ENCODE measurements at places on chromosomes 4 and X.

- no peak for DNase-seq
These were observed 52.0 kb upstream of the ATOH1 start for GRCh38 chr4:93776386-93777080.

DNA sequence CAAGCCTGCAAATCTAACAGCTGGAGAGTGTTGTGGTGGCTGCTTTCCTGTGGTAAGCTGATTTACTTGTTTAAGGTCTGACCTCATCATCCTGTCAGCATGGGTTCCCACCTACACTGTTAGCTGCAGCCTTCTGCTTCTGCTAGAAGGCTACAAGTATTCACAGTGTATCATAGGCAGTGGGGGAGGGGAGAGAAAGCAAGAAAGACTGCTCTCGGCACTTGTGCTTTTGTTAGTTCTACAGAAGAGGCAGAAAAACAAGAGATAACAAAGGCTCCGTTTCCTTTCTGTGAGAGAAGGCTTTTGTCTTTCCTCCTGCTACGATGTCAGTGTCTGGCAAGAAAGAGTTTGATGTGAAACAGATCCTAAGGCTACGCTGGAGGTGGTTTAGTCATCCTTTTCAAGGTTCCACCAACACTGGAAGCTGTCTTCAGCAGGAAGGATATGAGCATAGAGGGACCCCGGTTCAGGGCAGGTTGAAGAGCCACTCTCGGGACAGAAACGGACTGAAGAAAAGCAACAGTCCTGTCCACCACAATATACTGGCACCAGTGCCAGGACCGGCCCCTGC lies at the start of gene KLHL4:
Gene KLHL4, plus strand, starts transcription at position 232 of the 571 bp plus-strand sequence. Its CDS starts 92 bp downstream, at position 324.
- no peak for DNase-seq

GRCh38 chr4:73762409-73762808 lies 22.0 kb downstream of the CXCL8 start:
- DNase-seq: no peak

- peak; percentile 61 for DNase-seq
These were observed 482 bp downstream of the RNF4 start for GRCh38 chr4:2469192-2469984.

DNA sequence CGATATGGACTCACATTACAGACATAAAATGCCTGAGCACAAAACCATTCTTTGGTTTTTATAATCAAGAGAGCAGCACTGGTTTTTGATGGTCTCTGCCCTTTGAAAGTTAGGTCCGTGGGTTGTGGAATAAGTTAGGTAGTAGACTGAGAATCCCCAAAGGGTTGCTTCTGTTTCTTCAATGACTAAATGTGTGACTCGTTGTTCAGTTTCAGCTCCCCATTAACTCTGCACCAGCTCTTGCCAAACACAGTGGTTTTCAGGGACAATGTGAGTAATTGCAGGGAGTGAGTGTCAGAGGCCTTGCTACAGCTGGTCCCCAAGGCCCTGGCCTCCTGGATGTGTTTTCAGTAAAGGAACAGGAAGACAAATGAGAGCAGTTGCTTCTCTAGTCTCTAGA lies 24.8 kb downstream of the SMIM20 start:
- DNase-seq: peak; percentile 79

DNA sequence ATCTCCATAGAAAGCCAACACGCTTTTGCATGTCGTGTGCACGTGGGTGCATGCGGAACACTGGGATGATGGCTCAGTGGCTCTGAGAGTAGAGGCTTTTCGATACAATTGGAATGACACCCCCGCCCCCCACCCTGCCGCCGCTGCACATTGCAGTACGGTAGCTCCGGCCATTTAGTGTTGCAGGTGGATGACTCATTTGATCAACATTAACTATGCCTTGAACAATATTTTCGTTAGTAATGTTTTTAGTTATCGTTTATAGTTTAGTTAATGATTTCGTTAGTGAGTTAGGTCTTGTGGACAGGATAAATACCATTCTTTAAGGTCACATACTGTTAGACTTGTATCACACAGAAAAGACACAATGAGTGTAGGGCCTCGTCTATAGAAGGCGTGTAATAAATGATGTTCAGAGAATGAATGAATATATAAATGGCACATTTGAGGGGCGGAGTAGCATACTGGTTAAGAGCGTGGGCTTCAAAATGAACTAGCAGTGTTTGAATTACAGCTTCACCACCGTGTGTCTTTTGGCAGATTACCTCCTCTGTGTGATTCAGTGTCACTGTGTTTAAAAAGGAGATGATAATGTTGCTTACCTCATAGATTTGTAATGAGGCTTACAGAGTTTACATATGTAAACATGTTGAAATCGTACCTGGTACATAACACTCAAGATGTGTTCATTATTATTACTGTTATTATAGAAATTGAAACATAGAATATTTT lies 67.2 kb upstream of the TENM3 start:
- no peak for DNase-seq

DNA sequence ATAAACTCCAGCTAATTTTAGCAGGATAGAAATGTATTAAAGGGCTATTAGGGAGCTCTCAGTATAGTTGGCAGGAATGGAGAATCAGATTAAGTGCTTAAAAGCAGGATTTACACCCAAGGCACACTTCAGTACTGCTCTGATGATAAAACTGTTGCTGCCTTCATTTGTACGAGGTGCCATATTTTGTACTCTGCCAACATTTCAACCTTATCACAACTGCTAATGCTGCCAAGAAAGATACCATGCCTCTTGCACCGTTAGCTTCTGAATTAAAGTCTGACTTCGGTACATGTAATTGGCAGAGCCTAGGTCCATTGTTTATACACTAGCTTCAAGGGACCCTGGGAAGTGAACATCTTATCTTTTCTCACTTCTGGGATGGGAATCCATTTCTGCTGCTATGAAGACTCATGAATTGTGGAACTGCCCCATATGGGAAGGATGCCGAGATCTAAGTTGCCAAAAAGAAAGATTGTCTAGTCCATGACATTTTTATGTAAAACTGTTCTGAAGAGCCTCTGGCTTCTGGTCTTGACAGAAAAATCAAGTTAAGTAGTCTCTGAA lies 624.0 kb upstream of the IGFBP7 start:
- DNase-seq: no peak

DNA sequence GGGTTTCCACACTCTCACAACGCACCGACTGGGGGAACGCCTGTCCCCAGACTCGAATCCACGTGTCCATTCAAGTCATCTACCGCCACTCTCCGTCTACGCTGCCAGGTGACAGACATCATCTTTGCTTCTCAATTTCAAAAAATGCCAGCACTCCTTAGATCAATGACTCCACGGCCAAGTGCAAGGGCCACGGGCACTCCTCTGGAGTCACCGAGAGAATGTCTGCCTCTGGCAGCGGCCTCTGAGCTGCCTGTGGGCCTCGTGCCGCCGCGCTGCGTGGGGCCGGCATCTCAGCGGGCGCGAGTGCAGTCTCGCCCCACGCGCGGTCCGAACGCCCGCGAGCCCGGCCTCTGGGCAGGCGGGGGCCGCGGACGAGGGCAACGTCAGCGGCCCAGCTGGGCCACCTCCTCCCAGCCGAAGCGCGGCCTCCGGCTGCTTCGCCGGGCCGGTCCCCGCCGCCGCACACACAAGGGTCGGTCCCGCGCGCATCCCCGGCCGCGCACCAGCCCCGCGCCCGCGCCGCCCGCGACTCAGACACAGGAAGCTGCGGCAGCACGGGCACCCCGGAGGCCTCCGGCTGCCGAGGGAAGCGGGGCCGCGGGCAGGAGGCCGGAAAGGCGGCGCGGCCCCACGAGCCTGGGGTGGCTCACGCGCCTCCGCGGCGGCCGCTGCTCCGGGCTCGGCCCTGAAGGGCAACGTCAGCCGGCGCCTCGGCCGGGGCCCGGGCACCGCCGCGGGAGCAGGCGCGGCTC lies 450 bp downstream of the ACSL1 start:
- DNase-seq: peak; percentile 74

- DNase-seq: no peak
These were observed 34.7 kb downstream of the IL13RA1 start for GRCh38 chrX:118761939-118762707.

DNA sequence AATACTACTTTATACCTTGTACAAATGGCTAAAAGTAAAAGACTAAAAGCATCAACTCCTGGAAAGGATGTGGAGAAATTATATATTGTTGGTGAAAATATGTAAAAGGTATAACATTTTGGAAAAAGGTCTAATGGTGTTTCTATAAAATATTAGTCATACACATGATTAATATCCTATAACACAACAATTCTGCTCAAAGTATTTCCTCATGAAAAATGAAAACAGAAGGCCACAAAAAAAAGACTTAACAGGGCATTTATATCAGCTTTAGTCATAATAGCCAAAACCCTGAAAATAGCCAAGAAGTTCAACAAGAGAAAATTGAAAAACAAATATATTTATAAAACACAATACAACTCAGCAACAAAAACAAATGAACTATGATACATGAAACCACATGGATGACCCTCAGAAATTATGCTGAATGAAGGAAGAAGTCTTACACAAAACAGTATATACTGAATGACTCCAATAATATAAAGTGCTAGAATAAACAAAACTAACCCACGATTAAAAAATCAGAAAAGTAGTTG lies 38.8 kb downstream of the TBCK start:
- DNase-seq: no peak

GRCh38 chrX:30812326-30812725 lies 76.7 kb downstream of the TAB3 start:
- DNase-seq: no peak

DNA sequence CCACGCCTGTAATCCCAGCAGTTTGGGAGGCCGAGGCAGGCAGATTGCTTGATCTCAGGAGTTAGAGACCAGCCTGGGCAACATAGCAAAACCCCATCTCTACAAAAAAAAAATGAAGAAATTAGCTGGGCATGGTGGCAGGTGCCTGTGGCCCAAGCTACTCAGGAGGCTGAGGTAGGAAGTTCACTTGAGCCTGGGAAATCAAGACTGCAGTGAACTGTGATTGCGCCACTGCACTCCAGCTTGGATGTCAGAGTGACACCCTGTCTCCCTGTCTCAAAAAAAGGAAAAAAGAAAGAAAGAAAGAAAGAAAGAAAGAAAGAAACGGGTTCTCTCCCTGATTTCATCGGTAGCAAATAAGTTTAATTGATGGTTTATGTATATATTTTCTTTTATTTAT lies 64.6 kb upstream of the ESX1 start:
- DNase-seq: no peak

DNA sequence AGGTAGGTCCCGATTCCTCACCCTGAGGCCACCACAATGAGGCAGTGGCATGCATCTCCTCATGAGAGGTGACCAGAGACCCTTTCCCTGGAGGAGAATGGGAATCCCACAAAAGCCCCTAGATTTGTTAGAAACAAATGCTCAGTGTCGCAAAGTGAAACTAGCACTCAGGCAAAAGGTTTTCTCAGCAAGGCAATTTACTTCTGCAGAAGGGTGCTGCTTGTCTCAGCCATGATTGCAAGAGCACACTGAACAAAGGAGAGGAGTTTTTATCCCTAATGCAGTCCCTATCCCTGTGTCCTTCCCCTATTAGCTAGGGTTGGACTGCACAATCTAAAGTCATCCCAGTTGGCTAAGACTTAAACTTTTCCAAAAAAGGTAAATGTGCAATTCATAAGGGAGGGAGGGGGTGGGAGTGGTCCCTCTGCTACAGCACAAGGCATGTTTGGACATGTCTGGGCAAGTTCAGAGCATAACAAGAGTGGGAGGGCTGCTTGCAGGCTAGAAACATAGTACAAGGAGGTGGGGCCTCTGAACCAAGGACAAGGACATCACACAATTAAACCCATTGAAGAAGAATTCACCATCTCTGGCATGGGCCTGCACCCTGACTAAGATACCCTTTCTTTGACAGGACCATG lies 185.3 kb downstream of the CCNG2 start:
- no peak for DNase-seq

DNA sequence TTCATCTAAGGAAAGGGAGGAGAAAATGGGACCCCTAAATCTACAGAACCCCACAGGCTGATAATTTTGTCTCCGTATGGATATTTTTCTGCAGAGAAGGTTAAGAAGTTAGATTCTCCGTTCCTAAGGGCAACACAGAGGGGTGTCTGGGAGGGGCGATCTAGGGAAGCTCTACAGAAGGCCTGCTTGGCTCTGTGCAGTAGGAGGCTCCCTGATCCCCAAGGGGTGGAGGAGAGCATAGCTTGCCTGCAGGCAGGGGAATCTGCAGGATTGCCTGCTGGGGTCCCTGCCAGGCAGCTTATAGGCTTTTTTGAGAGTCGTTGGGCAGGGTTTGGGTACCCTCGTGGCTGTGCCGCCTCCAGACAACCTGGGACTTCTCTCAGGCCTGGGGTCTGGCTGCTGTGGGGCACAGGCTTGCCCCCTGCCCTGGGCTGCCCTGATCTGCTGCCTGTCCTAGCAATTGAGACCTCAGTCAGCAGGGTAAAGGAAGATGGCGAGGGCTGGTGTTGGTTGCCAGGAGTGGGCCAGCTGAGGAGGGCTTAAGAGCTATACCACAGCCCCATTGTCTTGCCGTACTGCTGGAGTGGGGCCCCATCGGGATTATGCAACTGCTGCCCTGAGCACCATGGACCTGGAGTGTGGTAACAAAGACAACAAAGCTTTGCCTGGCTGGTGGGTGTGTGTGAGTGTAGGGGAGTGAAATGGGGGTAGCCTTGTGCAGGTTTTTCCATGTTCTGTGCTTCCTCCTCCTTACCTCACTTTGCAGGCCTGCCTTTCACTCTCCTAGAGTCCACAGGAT lies 74.1 kb downstream of the EFNB1 start:
- no peak for DNase-seq

DNA sequence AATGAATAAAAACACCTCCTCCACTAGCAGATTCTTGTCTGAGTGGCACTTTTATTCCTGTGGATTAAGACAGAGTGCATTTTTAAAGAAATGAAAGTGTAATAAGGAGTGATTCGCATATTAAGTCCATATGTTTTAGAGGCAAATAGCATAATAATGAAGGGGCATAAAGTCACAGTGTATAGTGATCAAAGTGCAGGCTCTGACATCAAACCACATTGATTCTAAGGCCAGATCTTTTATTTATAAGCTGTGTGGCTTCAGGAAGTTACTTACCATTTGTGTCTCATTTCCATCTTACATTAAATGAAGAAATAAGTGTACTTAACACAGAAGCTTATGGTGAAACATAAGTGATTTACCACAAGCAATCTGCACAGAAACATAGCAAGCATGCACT lies 332.8 kb downstream of the GASK1B start:
- DNase-seq: no peak

DNA sequence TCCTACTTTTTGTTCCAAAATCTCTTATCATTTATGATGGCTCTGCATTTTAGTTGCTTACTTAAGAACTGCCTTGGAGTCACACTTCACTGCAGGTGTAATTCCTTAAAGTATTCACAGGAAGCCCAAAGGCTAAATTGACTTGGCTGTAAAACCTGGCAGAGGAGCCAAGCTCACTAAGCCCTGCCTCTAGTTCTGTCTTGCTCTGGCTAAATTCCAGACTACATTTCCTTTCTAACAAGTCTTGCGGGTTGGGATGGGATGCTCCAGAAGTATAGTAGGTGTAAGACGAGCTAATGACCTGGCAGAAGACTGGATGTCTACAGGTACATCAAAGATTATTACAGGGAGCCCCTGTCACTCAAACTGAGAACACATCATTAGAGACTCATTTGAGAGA lies 924.0 kb upstream of the INTU start:
- DNase-seq: no peak

DNA sequence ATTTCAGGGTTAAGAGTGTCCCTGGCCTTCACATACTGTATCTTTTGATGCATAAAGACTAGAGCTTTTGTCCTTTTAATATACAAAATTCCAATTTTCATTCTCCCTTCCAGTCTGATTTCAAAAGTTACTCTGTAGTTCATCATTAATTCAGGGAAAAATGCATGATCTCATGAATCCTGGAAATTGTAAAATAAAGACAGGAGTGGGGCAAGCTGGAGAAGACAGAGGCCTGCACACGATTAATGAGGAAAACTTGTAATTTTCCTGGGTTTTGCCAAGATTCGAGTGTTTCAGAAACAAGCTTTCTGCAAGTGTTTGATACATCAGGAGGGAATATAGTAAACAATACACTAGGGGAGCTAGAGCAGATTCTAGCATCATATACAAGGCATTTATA lies 947.9 kb downstream of the FAT4 start:
- no peak for DNase-seq
